ENCODE measurements at places on chromosomes 16 and 17. TPM values are rescaled to one million over a fixed set of nuclear protein-coding genes. Genes with fewer than 3 reads are reported as not detected.

GRCh38 chr17:77827039-77827438 lies 131.5 kb upstream of the TNRC6C start:
- DNase-seq, result peak; percentile 3

- DNase-seq, result no peak
Measured at GRCh38 chr17:82650723-82651122, 2.5 kb upstream of the WDR45B start.

GRCh38 chr16:88768071-88768783 lies 16.8 kb downstream of the PIEZO1 start:
- peak; percentile 55 for DNase-seq

- no peak for DNase-seq
Measured at GRCh38 chr16:62644030-62644812, 608.0 kb upstream of the CDH8 start.

DNA sequence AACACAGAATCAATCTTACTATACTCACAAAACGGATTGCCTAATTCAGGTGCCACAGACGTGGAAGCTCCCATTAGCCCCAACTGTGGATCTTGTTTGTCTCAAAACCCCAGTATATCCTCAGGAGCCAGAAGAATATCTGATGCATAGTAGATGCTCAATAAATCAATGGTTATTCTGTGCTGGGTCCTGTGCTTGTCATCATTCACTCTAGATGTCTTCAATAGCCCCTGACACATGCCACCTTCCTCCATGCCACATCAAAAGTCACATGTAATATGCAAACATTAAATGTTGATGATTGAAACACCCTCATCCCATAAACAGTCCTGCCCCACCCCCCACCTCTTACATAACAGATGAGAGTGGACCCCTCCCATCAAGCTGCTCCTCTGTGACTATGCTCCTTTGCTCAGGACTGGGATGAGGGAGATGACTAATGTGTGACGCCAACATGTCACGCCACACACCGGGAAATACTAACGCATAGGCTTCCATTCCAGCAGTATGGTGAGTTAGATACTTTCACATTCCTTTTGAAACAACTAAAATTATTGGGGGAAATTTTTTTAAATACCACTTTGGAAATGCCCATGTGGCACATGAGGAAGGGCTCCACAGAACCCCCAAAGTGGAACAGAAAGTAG lies 267.6 kb upstream of the SDK2 start:
- no peak for DNase-seq

- DNase-seq, result no peak
Measured at GRCh38 chr16:54421220-54421619, 134.6 kb upstream of the IRX3 start.

- DNase-seq, result peak; percentile 48
Measured at GRCh38 chr16:58094791-58095574, 34.2 kb downstream of the CFAP20 start.

NPW gene
- 12.3 TPM for total RNA-seq

ZDHHC7 gene
- 22.6 TPM for total RNA-seq

PPP1R27 gene
- total RNA-seq, result 0.40 TPM

Data from right lobe of liver (tissue), 6 donors.